ENCODE measurements at places on chromosomes 5 and 9.

- no peak for DNase-seq
Measured at GRCh38 chr5:39624890-39625289, 200.1 kb upstream of the DAB2 start.

GRCh38 chr5:89471541-89471940 is 588.6 kb upstream of the MEF2C start:
- no peak for DNase-seq

DNA sequence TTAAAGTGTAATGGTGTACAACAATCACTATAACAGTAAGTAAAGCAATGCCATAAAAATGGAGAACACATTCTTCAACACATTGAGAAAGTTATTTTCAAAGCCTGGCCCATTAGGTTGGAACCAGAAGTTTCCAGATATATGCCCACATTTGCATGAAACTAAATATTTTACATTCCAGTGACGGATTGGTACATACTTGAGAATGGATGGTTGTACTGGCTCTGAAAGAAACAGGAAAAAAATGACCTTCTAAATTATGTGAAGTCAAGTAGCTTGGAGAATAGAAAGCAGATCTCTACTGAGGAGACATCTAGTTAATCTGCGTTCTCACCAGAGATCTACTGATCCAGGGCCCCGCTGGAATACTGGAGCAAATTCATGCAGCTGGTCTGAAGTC is 1037.0 kb downstream of the NR2F1-AS1 start:
- no peak for DNase-seq

DNA sequence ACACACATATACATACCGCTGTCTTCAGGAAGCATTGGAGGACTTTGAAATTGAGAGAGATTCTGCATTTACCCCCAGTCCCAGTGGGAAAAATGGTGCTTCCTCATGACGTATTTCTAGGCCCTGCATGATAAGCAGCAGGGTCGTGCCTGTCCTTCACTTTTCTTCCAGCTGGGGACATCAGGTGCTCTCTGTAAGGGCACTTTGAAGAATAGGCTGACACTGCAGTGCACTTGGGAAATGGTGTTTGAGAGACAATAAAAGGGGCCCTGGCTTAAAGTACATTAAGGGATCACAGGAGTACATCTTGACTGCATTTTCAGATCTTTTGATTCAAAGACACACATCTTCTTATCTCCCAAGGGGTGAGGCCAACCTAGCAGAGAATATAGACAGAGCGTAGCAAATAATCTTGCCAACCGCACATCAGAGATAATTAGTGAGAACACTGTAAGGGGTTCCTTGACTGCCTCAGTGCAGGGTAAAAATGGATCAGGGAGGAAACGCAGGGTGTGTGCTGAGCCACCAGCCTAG is 437.9 kb downstream of the CSNK1G3 start:
- no peak for DNase-seq

GRCh38 chr5:62385131-62385530 is 18.6 kb downstream of the DIMT1 start:
- DNase-seq, result no peak

GRCh38 chr9:74220327-74220726 is 276.8 kb upstream of the RORB start:
- no peak for DNase-seq

GRCh38 chr5:159877894-159878448 is 38.3 kb upstream of the ADRA1B start:
- peak; percentile 18 for DNase-seq

GRCh38 chr9:34552606-34552981 is 29.8 kb upstream of the ENHO start:
- DNase-seq, result no peak

GRCh38 chr5:112338681-112339337 is 80.3 kb downstream of the EPB41L4A start:
- DNase-seq, result peak; percentile 64

GRCh38 chr5:177372910-177373309 is 11.3 kb upstream of the SLC34A1 start:
- DNase-seq, result no peak

DNA sequence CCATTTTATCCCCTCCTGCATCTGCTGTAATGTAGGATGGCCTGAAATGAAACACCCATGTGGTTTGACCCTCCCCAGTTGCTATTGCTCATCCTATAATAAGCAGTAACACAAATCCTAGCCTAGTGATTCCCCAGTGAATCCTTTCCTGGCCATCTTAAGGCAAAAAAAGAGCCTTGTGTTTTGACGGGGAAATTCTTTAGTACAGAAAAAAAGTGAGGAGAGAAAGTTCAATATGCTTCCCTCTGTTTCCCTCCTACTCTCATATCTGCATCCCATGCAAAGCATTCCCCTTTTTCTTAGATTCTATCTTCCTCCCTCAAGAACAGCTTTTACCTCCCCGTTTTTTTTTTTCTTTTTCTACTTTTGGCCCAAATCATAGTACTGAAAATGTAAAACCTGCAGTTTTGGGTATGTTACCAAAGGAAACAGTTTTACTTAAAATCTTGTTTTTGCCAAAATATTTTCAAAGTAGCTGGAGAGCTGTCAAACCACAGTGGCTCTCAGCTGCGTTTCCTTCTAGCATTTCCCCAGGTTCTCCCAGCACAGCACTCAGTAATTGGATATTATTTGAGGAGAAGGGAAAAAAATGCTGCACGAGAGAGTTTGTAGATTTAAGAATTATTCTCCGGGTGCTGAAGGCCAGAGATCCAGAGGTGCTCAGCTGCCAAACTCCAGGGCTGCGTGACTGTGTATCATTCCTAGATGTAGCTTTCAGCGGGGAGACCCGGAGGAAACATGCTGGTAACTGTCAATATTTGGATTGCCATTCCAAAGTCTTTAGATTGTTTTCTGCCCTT is 321.4 kb downstream of the NPR3 start:
- no peak for DNase-seq

GRCh38 chr5:66223637-66224036 is 79.5 kb downstream of the SREK1 start:
- no peak for DNase-seq

GRCh38 chr5:108900668-108901067 is 153.0 kb downstream of the FER start:
- DNase-seq, result no peak

GRCh38 chr9:114124666-114125475 is 25.8 kb upstream of the KIF12 start:
- DNase-seq, result no peak

DNA sequence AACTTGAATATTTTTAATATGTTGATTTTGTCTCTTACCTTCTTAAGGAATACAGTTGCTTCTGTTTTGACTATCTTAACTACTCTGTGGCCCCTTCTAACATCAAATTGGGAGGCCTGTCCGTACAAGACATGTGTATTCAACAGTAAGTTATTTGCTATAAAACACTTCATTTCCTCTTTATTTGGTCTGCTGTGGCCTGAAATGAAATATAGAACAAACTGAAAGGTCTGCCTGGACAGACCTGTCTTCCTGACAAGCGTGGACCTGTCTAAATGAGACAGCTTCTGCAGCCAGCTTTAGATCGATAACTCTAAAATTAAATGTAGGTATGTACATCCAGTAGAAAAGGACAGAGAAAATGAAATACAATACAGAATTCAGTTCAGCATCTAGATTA is 2.2 kb upstream of the LPAR1 start:
- no peak for DNase-seq

DNA sequence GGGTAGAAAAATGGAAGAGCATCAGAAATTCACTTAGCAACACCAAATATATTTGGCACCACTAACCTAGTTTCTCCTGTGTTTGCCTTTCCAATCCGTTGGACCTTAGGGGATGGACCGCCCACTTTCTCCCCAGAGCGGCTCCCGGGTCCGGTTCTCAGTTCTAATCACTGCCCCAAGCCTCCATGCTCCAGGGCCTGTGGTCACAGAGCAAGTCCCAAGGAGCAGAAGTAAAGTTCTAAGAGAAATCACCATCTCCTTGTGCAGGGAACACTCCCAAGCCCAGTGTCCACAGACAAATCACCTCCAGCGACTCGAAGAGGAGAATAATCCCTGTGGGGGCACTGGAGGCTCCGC is 728 bp upstream of the SLC1A1 start:
- no peak for DNase-seq

- DNase-seq, result no peak
Measured at GRCh38 chr5:100800562-100800961, 102.5 kb downstream of the ST8SIA4 start.

DNA sequence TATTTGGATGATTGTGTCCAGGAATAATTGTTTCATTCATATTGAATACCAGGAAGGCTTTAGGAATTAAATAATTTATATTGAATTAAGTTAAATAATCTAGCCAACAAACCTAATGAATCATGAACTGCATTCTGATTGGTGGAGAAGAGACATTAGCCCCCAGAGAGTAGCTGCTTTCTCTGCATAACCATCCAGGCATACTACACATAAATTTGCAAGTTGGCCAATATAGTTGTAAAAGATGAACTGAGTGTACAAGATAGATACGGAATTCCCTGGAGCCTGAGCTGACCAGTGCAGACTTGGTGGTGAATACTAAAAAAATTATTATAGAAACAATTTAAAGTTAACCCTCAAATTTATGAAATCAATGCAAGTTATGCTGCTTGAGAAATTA is 311.8 kb upstream of the KIF2A start:
- DNase-seq, result no peak

DNA sequence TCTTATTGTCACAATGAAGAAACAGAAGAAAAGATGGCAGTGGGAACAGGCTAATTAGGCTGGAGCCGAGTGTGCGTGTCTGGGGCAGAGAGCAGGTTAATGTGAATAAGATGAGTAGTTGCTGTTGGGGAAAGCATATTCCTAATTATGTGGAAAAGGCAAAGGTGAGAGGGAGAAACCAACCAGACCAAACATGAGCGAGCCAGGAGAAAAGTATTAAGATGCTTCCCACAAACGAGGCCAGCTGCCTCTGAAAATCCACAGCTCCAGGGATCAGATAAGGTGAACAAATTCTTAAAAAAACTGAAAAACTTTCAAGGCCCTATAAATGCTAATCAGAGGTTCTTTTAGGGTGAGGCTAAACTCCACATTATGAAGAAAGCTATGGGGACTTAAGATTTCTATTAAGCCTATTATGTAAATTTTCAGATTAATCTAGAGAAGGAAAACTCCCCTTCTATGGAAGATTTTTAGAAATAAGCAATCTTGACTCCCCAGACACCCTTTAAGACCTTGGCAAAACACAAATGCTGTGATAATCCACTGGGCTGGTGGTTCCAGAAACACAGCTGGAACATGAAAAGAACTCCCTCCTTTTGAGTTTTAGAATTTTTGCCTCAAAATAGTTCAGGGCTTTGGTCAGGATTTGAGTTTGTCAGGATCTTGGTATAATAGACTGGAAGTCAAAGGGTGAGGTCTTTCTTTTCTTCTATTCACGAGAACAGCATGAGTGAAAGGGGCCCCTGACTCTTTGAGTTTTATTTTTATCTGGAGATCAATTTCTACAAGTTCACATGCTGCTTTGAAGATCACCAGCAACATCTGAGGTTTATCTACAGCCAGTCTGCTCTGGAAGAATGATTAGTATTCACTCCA is 238.1 kb downstream of the SPOCK1 start:
- DNase-seq, result no peak

DNA sequence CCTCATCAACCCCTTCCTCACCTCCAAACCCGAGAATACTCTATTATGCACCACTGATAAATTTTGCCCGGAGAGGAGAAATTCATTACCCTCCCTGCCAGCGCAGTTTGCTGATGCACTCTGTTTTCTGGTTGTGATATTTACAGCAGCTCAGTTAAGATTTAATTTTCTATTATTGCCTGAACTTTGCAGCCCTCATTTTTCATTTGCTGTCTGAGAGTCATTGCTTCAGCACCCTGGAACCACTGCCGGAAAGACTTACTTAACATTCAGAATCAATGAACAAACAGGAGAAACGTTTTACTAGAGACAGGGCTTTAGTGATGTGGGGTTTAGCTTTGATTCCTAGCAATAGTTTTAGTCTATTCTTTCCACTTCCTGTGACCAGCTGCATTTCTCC is 56.7 kb upstream of the MAMDC2 start:
- no peak for DNase-seq

DNA sequence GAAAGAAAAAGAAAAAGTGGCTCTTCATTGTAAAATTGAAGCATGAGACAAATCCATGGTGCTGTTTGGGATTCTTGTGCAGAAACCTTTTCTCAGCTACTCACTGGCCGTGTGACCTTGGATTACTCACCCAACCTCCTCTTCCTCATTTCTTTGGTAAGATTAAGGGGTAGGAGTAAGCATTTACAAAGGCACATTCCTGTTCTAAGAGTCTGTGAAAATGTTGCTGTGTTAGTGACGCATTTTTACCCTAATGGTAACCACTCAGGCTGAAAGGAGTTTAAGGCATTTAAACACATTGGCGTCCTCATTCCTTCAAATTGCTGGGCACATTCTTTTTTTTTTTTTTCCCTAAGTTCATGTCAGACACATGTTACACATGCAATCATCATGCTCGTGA is 4.3 kb downstream of the RAI14 start:
- no peak for DNase-seq

GRCh38 chr5:136082390-136083193 is 50.1 kb upstream of the SMAD5 start:
- peak; percentile 86 for DNase-seq

- DNase-seq, result peak; percentile 93
Measured at GRCh38 chr5:141849415-141850243, 28.6 kb downstream of the PCDH1 start.

DNA sequence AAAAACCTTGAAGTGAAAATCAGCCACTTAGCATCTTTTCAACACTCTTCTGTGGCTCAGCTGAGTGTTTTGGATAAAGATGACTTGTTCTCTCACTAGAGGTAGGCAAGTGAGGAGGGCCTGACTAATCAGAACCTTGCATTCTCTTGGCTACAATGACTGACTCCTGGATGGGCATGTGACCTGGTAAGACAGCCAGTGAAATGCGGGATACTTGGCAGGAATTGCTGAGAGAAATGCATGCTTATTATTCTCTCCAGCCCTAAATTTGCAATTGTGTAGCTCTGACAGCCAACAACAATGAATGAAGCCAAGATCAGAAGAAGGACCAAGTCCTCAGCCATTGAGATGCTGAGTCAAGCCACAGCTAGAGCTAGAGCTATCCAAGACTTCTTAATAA is 490.5 kb upstream of the ZNF608 start:
- DNase-seq, result no peak

DNA sequence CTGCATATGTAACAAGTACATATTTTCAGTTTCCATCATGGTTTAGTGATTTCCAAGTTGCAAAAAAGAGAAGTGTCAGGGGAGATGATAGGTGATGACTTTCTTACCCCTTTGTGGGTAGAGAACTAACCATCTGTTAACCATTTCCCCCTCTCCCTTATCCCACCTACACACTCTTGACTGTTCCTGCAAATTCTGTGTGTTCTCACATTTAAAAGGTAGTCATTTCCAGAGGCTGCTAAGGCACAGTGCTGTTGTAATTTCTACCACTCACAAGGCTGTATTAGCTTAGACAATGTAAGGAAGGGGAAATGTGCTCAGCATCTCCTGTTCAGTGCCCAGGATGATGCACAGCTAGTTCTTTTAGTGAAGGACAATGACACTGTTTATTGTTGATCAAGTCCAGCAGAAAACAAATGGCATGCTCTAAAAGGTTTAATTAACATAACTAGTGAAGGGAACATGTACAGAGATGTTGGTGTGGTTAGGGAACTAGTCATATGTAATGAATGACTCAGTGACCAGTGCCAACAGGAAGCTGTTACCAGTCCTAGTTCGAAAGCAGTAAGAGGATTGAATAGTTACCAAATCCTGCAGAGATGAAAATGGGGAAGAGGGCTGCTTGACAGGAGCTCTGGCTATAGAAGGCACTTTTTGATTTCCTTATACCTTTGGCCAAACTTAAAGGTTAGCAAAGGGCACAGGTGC is 165.1 kb downstream of the PLK2 start:
- no peak for DNase-seq

GRCh38 chr5:93708442-93708841 is 33.0 kb downstream of the POU5F2 start:
- DNase-seq, result no peak

- DNase-seq, result no peak
Measured at GRCh38 chr5:139223481-139223880, 25.3 kb upstream of the SIL1 start.

All from mucosa of gallbladder (tissue), 1 donor.